ENCODE measurements at places on chromosomes 1 and 21. TPM values are rescaled to one million over a fixed set of nuclear protein-coding genes. Genes with fewer than 3 reads are reported as not detected.

- no peak for DNase-seq
Observed at GRCh38 chr1:58814251-58815068, 30.6 kb upstream of the JUN start.

GRCh38 chr1:226002667-226003501 lies 3.7 kb upstream of the SDE2 start:
- DNase-seq, result peak; percentile 73

- DNase-seq, result peak; percentile 25
Observed at GRCh38 chr1:198845851-198846250, 207.0 kb downstream of the PTPRC start.

- no peak for DNase-seq
Observed at GRCh38 chr1:37540036-37540785, 13.9 kb downstream of the SNIP1 start.

DNA sequence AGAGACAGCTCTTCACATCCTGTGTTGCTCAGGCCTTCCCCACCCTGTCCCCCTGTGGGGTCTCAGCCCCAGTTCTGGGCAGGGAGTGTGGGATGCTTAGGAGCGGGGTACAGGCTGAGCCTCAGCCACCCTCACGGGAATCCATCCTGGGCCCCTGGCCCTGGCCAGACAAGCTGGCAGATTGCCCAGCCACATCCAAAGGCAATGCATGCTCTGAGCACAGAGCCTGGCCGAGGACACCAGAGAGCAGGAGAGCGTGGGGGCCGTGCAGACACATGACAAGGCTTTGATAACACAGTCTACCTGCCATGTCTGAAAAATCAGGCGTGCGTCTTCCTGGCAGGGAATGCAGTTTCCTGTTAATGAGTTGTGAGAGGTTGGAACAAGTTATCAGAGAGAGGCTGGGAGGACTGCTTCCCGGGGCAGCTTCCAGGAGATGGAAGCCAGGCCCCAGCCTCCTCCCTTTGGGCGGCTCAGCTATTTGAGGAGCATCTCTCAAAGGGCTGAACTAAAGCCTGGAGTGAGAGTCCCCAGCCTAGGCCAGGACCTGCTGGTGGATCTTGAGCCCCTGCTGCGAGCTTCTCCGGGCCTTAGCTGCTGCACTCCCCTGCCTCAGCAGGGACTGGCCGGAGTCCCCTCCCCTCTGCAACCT lies 72.2 kb upstream of the SELENON start:
- DNase-seq, result peak; percentile 29

DNA sequence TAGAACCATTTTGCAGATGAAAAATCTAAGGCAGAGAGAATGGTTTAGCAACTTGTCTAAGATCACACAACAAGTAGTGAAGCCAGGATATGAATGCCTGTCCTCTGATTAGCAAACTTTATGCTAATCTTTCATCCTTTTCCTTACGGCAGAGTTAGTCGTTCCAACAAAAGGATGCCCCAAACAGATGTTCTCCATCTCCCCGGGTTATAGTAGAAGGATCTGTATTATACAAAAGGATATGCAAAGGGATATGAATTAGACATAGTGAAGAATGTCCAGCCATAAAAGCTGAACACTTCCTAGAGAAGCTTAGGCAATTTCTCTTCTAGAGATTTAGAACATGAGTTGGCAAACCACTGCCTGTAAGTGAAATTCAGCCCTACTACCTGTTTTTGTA lies 291.6 kb upstream of the DUSP10 start:
- no peak for DNase-seq

DNA sequence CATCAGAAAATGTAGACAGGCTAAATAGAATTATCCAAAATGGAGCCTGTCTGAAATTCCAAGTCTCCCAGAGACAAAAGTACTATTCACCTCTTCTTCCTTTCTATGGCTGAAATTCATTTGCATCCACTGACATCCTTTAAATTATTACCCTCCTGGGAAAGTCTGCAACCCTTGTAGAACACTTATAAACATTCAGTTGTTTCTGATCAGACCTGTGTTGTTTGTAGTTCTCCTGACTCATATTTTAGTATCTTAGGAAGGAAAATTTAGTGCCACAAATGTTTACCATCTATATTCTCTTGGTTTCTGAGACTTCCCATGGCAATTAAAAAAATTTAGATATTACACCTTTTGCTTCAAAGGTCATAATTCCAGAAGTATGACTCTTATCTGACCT lies 69.6 kb upstream of the C1orf105 start:
- no peak for DNase-seq

The RGS16 gene
- total RNA-seq, result 0.91 TPM

The SPRR4 gene
- total RNA-seq, result not detected

The FHAD1 gene
- 4.8 TPM for total RNA-seq

The TNFRSF25 gene
- 2.0 TPM for total RNA-seq

Data from Daoy (cell line).